Renal cortical epithelial cell (primary cell): ENCODE measurements at places on chromosomes 7 and 10.

DNA sequence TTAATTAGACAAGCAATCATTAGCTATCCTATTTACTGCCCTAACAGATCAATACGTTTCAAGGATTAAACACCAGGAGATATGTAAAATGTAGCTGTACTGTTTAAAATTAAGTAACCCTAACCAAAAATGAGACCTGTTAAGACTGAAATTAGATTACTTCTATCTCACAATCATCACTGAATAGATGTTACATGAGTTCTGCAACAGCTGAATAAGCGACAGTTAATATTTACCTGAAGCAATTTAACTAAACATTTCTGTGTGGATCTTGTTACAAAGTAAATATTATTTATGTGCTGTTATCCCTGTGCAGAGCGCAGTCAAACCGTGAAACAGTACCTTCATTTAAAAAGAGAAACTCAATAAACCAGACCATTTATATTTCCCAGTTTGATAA lies 122.5 kb downstream of the RELN start:
- DNase-seq, result peak; percentile 13

DNA sequence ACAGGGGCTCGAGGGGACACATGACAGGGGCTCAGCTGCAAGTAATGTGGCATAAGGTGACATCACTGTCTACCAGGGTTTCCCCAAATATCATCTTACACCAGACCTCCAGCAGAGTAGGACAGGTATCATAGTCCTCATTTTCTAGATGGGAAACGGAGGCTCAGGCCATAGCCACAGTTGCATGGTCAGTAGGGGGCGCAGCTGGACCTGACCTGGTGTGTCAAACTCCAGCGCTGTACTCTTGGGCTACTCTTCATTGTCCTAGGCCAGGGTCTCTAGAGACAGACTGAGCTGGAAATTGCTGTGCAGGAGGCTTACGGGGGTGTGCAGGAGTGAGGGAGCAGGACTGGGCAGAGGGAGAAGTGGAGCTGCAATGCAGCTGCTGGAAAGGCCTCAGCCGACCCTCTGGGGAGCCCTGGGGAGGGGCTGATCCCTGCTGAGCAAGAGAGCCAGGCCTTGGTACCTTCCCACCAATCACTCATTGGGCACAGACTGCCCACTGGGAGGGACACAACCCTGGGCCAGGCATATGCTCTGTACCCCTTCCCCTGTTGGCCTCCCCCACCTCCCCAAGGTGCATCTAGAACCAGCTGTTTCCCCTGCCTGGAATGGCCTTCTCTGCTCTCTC lies 89.9 kb downstream of the CDH23 start:
- peak; percentile 2 for DNase-seq

DNA sequence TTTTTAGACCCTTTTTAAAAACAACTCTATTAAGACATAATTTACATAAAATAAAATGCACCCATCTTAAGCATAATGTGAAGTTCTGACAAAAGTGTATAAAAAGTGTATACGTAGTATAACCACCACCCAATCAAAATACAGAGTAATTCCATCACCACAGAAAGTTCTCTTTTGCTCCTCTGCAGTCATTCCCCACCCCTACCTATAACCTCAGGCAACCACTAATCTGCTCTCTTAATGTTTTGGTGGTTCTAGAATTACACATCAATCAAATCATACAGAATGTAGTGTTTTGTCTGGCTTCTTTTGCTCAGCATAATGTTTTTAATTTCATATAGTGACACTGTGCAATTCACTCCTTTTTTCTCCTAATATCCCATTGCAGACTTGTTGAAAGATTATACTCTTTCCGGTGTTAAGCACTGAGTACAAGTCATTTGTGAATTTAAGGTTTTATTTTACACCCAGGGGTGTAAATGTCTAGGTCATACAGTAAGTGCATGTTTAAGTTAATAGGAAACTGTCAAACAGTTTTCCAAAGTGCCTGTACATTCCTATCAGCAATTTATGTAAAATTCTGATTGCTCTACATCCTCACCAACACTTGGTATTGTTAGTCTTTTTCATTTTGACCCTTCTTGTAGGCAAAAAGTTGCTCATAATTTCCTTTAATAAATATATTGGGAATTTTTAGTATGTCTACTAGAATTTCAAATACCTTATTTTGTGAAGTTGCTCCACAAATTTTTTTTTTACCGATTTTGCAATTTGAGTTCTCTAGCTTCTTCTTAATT lies 86.3 kb downstream of the ZFAND4 start:
- DNase-seq, result no peak

DNA sequence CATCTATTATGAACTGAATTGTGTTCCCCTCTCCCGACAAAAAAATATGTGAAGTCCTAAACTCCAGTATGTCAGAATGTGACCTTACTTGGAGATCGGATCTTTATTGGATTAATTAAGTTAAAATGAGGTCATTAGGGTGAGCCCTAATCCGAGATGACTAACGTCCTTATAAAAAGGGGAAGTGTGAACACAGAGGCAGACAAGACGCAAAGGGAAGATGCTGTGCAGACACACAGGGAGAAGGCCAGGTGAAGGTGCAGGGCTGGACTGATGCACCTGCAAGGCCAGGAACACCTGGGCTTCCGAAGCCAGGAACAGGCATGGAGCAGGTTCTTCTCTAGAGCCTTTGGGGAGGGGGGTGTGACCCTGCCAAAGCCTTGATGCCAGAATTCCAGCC lies 187.8 kb downstream of the PARD3 start:
- DNase-seq, result no peak

DNA sequence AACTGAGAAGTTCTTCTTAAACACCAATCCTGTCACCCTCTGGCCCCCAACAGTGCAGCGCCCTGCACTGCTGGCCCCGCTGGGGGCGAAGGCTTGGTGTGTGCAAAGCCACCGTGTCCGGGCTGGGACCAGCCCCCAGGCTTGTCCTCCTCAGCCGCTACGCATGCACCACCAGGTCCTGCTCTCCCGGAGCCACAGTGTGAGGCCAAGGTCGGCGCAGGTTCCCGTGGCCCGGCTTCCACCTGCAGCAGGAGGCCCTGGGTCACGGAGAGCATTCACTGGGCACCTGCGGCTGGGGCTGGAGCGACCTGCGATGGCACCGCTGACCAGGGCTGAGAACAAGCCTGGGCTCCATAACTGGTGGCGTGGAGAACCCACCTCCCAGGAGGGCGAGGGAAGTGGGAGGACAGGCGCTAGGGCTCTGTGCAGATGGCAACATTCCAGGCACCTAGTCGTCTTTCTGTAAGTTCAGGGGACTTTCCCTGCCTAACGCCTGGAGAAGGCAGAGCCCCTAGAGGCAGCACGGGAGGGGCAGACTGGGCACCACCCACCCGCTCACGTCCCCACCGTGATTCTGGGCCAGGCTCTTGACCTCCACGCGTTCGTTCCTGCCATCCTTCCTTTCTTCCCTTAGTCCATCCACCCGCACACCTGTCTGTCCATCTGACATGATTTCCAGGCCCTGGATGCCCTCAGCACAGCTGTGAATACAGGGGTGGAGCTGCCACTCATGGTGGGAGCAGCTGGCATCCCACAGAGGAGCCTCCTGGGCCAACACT lies 271.6 kb downstream of the ELFN1 start:
- no peak for DNase-seq

DNA sequence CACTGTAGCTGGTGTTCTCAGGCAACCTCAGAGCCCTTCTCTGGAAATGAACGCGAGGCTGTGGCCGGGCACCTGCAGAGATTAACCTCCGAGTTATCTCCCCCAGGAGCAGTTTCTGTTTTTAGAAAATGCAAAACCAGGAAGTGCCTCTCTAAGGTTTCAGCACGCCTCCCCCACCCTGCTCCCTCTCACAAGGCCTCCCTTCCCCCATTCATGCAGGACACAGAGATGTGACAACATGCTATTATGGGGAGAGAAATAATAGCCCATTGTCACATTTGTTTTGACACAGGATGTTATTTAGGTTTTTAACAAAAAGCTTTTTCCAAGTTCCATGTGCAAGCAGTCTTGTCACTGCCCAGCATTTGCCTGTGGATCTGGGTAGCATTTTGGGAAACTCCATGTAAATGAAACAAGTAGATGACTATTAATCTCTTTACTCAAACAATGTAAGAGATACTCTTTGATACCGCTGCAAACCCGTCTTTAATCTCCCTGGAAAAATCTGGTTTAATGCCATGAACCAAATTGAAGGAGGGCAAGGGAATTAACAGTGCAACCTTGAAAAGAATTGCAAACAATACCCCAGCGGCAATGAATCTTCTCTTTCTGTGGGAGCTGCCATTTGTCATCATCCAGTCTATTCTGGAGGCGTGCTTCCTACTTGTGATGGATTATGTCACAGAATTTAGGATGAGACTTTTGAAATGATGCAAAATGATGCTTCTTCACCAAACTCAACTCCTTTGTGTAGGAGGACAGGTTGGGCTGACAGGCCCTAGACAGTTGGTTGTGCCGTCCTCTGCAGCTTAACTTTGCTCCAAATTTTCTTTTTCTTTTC lies 86.5 kb upstream of the NMT2 start:
- no peak for DNase-seq
